ENCODE measurements at places on chromosomes 7 and 10.

- no peak for DNase-seq
Observed at GRCh38 chr7:120064565-120064964, 208.4 kb upstream of the KCND2 start.

DNA sequence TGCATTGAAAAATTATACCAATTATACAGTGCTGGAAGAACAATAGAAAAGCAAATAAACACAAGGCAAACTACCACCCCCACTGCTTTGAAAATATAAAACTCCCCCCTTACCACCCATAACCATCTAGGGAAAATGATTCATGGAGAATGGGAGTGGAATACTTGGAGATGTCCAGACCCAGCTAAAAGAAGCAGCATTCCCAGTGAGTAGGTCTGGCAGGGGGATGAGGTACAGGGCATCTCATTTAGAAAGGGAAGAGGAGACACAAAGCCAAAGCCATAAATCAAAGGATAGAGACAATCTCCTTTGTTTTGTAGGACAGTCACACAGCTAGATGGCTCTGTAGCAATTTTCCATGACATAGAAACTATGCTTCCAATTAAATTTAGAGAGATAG is 36.0 kb upstream of the DGKI start:
- no peak for DNase-seq

DNA sequence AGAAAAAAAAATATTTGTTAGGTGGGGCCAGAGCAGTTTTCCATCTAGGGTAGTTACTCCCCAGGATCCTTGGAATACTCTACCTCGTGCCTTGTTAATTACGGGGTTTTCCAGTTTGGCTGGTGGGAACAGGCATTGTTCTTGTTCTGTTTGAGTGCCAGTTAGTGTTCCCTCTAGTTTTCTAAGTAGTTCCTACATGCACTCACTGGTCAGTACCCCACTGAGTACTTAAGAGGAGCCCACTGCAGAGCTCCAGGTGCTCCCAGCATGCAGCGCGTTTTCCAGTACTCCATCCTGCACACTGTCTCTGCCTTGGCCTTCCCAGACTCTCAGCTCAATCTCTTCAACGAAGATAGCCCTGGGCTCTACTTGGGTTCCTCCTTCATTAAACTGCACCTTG is 58.0 kb downstream of the AHCYL2 start:
- no peak for DNase-seq

- no peak for DNase-seq
Observed at GRCh38 chr10:70747192-70747965, 37.8 kb downstream of the TBATA start.

DNA sequence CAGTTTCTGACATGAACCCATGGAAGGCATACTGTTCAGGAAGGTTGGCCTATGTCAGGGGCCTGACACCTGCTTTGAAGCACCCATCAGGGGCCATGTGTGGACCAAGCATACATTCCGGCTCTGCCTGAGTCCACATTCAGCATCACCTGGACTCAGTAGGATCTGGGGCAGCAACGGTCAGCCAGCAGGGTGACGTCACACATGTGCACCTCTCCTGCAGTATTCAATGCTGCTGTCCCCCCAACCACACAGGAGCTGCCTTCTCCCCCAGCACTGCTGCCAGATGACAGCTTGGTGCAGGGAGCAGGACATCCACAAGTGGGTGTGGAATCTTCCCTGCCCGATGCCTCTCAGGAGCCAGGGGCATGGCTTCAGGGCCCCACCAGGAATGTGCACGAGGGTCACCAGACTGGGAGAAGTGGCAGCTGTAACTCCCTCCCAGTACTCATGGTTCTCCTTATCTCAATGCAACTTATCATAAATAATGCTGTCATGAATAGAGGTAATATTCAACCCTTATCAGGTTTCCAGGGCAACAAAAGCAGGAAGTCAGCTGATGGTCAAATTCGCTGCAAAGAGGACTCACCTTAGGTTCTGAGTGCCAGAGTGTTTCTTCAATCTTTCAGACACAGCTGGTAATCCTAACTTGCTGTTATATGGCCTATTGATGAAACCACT is 292.9 kb downstream of the PAXIP1 start:
- no peak for DNase-seq

DNA sequence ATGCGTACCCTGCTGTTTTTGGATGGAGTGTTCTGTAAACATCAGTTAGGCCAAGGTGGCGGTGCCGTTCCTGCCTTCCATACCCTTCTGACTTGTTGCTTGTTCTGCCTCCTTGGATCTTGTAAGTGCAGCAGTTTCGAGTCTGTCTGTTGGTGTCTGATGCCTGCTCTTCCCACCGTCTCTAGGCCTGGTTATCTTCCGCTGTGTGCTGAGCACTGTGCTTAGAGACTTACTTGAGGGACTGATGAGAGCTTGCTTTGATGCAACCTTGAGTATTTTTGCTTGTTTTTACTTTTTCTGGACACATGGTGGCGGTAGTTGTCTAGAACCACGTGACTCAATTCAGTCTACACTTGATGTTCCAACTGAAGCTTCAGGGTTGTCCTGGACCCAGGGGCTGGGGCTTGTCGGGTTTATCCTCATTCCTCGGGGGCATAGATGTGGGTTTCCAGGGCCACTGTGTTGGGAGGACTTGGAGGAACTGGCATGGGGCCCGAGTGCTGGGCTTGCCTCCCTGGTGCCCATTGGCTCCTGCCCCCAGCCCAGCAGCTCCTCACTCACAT is 14.4 kb upstream of the SPRN start:
- DNase-seq = peak; percentile 60

- DNase-seq = no peak
Observed at GRCh38 chr10:80471001-80471400, 16.9 kb downstream of the TSPAN14 start.

- DNase-seq = no peak
Observed at GRCh38 chr10:4807761-4808507, 18.1 kb upstream of the AKR1E2 start.

GRCh38 chr7:148180075-148180474 is 410.5 kb upstream of the C7orf33 start:
- no peak for DNase-seq

DNA sequence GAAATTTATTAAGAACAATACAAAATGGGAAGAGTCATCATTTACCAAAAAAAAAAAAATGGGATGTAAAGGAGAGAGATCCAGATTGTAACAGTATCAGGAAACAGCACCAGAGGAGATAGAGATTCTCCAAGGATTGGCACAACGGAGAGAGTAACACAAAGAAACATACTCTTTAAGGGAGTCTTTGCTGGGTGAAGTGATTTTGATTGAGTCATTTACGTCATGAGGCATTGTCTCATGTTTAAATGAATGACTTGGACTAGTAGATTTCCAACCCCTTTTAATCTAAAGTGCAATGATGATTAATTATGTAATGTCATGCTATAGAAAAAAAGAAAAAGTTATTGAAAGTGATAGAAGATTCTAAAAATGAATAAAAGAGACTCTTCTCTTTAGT is 68.8 kb downstream of the ITGB8 start:
- DNase-seq = no peak

- no peak for DNase-seq
Observed at GRCh38 chr10:72034040-72034499, 54.3 kb downstream of the SPOCK2 start.

DNA sequence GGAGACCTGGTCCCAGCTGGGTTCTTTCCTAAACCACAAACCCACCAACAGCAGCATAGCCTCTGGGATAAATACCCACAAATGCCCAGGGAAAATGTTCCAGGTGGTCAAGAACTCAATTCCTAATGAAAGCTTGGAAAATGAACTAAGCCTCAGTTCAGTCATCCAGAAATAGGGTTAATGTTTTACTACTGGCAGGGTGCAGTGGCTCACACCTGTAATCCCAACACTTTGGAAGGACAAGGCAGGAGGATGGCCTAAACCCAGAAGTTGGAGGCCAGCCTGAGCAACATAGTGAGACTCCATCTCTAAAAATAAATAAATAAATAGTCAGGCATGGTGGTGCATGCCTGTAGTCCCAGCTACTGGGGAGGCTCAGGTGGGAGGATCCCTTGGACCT is 82.2 kb downstream of the SVOPL start:
- no peak for DNase-seq

GRCh38 chr7:46695051-46695708 is 774.1 kb upstream of the IGFBP3 start:
- DNase-seq = peak; percentile 19

DNA sequence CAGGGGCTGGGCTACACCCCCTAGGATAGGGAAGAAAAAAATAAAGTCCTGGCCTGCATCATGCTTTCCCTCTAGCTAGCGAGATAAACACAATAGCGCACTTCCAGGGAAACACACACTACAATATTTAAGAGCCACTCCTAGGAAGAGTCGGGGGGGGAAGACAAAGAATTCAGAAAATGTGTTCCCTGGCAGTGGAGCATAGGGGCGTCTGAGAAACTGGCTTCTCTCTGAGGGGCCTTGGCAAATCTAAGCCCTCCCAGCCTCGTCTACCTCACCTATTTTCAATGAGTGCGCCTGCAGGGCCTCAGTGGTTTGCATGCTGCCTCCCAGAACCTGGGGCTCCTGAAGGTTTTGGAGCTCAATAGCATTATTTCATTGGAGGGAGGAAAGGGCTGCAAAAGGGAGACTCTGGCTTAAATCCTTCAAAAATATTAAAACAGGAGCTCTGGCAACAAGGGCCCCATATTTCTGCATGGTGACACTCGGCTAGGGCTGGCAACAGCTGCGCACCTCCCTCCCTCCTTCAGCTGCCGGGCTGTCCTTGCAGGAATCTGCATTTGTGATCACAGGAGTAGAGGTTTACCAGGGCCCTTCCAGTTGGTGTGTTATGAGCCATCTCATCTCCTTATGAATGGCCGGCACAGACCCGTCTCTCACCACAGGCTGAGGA is 10.8 kb downstream of the ANXA11 start:
- no peak for DNase-seq

GRCh38 chr10:96345222-96345621 is 13.6 kb downstream of the OPALIN start:
- no peak for DNase-seq

DNA sequence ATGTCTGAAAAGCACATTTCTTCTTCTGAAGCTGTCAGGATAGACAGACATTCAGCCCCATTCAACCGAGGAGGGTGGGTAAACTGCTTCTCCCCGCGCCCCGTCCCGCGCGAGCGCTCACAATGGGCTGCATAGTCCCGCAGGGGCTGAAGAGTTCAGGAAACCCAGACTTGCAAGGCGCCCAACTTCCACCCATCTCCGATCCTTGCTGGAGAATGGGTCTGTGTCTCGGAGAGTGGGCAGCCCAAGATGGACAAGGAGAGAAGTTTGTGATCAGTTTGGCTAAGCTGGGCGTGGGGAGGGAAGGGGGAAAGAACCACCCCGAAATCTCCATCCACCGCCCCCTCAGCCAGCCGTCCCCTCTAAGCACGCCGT is 686 bp downstream of the AASS start:
- peak; percentile 9 for DNase-seq

GRCh38 chr7:134847851-134848588 is 68.6 kb downstream of the CALD1 start:
- DNase-seq = no peak

DNA sequence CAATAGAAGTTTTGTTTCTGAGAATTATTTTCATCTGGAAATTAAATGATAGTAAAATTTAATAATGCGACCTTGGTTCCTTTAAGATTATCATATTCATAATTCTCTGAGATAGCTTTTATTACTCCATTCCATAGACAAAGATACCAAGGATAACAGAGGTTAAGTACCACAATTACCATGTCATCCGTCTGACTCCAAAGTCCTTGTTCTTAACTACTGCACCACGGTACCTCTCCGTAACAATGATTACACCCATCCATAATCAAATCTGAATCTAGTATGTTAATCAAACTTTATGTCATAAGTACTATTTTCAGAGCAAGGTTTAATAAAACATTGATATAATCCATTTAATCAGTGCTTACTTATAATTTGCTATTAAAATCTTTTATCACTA is 8.4 kb downstream of the ZDHHC6 start:
- DNase-seq = no peak

DNA sequence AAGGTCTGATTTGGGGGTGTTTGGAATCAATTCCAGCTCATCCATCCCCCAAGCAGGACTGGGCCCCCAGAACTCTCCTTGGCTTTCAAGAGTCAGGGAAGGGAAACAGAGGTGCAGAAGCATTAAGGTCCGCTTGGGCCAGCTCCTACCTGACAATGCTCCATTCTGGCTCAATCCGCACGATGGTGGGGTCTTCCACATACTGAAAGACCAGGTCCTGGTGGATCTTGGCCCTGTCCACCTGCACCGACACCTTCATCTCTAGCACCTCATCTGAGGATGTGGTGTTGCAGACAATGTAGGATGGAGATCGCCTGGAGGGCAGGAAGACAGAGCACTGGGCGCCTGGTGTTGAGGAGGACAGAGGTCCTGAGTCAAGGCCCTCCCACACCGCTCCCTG is 391.1 kb downstream of the PLXNA4 start:
- no peak for DNase-seq

Data from HuH-7.5 (cell line).